GM23338 (cell line): ENCODE measurements at places on chromosomes 11 and 22. TPM values are rescaled to one million over a fixed set of nuclear protein-coding genes. Genes with fewer than 3 reads are reported as not detected.

- DNase-seq = no peak
- H3K4me1 ChIP-seq = peaks cover 14% of the 10 kb centered on the region; the same call in 1 of the 2 replicates
- no peaks in the 10 kb centered on the region for H3K36me3 ChIP-seq
- H3K27me3 ChIP-seq = no peaks in the 10 kb centered on the region
These were observed 36.7 kb upstream of the LMO2 start for GRCh38 chr11:33928564-33928963.

The MADD gene
- total RNA-seq = 33.3 and 43.8 TPM in 2 replicates

The CARD16 gene
- not detected in 2 replicates for total RNA-seq

DNA sequence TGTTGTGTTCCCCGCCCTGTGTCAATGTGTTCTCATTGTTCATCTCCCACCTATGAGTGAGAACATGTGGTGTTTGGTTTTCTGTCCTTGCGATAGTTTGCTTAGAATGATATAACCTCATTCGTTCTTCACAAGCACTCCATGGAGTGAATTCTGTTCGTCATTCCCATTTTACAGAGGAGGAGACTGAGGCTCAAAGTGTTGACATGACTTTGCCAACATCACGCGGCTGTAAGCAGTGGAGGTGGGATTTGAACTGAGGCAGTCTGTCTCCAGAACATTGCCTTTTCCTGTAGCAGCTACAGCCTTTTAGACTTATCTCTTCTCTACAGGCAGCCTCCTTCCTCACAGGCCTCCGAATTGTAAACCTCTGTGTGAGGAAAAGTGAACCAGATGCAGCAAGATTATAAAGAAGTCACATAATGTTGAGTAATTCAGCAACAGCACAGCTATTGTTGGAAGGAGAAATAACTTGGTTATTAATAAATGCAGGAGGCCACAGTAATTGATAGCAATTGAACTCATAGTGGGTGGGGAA is 74.6 kb downstream of the MYO18B start:
- no peaks in the 10 kb centered on the region for H3K4me1 ChIP-seq
- no peak overlapping the region for H3K4me3 ChIP-seq
- H3K36me3 ChIP-seq = no peaks in the 10 kb centered on the region
- H3K27ac ChIP-seq = no peak overlapping the region
- no peak for DNase-seq

The MAP6 gene
- 0.50 and 1.2 TPM in 2 replicates for total RNA-seq

The JRKL gene
- total RNA-seq = 4.5 and 5.2 TPM in 2 replicates

- H3K4me1 ChIP-seq = no peaks in the 10 kb centered on the region; the same call in 1 of the 2 replicates
- no peaks in the 10 kb centered on the region for H3K27me3 ChIP-seq
- H3K27ac ChIP-seq = no peak overlapping the region
- peak; percentile 59 for DNase-seq
- H3K36me3 ChIP-seq = no peaks in the 10 kb centered on the region
- no peak overlapping the region for H3K4me3 ChIP-seq
These were observed 71.1 kb downstream of the TTC28 start for GRCh38 chr22:28608546-28608945.

- no peak overlapping the region for H3K4me3 ChIP-seq
- peak overlapping the region; percentile 47 for H3K27ac ChIP-seq
- no peaks in the 10 kb centered on the region for H3K36me3 ChIP-seq
- H3K4me1 ChIP-seq = peaks cover 59% of the 10 kb centered on the region
- no peak for DNase-seq
- no peaks in the 10 kb centered on the region for H3K27me3 ChIP-seq
These were observed 14.9 kb downstream of the CLMP start for GRCh38 chr11:123180166-123180565.

The POU2AF2 gene
- not detected in 2 replicates for total RNA-seq

The TRIM48 gene
- total RNA-seq = not detected in 2 replicates

DNA sequence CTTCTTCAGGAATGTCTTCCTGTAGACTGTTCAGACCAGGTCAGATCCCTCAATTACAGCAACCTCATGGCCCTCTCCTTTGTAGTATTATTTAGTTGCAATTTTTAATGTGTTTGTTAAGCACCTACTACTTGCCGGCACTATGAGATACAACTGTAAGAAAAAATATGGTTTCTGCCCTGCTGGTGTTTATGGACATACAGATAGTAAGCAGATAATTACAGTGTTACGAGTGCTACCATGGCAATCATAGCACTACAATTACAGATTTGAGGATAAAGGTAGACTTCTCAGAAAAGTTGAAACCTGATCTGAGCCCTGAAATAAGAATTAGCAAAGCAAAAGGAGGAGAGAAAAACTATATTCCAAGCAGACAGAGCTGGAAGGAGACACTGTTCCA is 2.8 kb downstream of the LRRC51 start:
- 0 out of 2 replicates have a peak, but pooled peaks cover 8% of the 10 kb centered on the region for H3K4me1 ChIP-seq
- H3K4me3 ChIP-seq = no peak overlapping the region
- DNase-seq = no peak

- peaks cover 18% of the 10 kb centered on the region for H3K4me1 ChIP-seq
- H3K27ac ChIP-seq = no peak overlapping the region
These were observed 13.0 kb downstream of the LTO1 start for GRCh38 chr11:69662021-69662698.

The COPB1 gene
- total RNA-seq = 94.7 and 104 TPM in 2 replicates

DNA sequence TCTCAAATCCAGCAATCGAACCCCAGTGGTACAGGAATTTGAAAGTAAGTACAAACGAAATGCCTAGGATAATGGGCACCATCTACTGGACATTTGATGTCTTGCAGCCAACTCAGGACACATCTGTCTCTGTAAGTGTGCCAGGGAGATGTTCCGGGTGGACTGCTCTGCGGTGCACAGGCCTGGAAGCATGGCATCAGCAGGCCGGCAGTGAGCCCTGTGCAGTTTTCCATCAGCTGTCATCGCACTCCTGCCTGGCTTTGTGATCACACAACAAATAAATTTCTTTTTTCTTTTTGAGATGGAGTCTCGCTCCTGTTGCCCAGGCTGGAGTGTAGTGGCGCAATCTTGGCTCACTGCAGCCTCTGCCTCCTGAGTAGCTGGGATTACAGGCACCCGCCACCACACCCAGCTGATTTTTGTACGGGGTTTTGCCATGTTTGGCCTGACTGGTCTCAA is 71.0 kb downstream of the JAM3 start:
- no peaks in the 10 kb centered on the region for H3K4me1 ChIP-seq
- no peak overlapping the region for H3K27ac ChIP-seq
- H3K4me3 ChIP-seq = no peak overlapping the region

GRCh38 chr22:37491559-37492427 is 5.6 kb upstream of the MFNG start:
- H3K4me1 ChIP-seq = peaks cover 13% of the 10 kb centered on the region; the same call in 1 of the 2 replicates
- no peak overlapping the region for H3K4me3 ChIP-seq
- DNase-seq = no peak
- H3K36me3 ChIP-seq = no peaks in the 10 kb centered on the region
- H3K27me3 ChIP-seq = no peaks in the 10 kb centered on the region
- H3K27ac ChIP-seq = no peak overlapping the region

DNA sequence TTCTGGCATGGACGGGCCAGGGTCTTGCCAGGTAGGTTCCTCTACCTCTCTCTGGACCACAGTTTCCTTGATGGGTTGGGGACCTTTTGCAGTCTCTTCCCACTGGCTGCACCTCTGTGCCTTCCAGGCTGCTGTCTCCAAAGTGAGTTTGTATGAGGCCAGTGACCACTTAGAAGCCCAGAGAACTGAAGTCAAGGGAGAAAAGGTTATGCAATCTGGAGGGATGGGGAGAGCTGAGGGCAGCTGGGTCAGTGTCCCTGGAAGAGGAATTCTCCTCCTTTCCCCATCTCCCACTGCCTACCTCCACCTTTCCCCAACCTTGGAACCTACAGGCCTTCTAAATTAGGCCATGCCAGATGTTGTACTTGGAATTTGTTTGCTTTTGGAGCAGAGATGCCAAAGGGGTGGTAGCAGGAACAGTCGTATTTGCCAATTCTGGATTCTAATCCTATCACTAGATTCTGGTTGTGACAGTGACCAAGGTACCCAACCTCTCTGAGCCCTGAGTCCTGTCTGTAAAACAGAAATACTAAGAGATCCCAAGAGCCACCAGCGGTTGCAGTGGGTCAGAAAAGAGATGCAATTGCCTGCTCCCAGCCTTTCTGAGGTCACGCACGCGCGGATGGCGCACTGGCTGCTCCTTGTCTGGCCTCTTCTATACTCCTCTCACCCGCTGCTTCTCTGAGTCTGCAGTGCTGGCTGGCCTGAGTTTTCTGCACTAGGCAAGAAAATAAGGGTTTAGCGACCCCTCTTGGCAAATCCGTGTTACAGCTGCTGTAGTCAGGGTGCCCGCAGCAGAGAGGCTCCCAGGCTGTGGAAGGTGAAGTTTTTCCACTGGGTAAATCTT is 10.7 kb upstream of the ACCSL start:
- H3K4me1 ChIP-seq = no peaks in the 10 kb centered on the region
- DNase-seq = peak; percentile 96
- H3K27me3 ChIP-seq = no peaks in the 10 kb centered on the region
- H3K36me3 ChIP-seq = no peaks in the 10 kb centered on the region
- no peak overlapping the region for H3K27ac ChIP-seq

The HPX gene
- total RNA-seq = 0.50 and 0.63 TPM in 2 replicates

DNA sequence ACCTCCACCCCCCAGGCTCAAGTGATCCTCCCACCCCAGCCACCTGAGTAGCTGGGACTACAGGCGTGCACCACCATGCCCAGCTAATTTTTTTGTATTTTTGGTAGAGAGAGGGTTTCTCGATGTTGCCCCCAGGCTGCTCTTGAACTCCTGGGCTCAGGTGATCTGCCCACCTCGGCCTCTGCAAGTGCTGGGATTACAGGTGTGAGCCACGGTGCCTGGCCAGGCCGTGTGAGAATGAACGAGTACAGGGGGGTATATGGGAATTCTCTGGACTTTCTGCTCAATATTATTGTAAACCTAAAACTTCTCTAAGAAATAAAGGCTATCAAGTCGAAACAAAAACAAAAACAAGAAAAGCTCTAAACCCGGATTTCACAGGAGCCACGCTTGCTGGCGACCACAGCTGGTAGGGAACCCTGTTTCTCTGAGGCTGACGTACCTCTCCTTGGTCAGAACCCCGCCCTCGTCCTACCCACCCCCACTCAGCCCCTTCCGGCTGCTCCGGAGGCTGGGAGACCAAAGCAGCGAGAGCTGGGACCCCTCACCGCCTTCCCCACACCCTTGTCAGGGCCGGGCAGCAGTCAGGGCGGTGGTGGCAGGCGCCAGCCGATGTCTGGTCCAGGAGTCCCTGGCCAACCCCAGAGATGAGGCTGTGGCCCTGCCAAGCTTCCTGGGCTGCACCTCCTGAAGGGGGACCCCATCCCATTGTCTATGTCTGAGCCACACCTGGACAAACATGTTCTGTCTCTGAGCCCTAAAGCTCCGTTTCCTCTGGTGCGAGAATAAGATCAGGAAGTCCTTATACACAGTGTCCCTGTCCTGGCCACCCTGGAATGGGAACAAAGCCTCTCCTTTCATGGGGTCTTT is 52.1 kb downstream of the LINC01488 start:
- H3K27me3 ChIP-seq = no peaks in the 10 kb centered on the region
- no peak for DNase-seq
- no peaks in the 10 kb centered on the region for H3K36me3 ChIP-seq

DNA sequence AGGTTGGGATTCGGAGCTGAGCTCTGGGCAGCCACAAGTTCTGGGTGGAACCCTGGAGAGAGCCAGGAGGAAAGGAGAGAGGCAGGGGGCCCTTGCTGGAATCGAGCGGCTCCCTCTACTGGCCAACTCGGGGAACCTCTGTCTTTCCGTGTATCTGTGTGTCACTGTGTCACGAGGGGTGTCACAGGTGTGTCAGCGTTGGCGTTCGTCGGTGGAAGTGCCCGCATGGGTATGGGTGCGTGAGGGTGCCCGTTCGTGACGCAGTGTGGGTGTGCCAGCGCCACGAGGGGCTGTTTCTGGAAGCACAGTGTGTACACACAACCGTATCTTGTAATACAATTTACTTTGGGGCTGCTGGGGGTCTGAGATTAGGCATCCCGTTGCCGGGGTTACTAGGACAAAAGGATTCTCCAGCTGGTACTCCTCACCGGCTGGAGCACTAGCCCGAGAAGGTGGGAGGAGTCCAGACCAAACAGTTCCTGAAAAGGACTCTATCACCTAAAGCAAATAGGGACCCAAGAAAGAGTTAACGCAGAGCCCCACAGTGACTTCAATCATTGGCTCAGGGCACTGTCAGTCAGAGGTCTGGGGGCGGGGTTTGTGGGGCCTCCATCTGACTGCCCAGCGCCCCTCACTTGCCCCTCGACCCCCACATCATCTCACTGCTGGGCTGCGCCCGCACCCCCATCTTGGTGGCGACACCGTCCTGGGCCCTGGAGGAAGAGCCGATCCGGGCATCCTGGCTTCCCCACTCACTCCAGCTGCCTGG is 2.6 kb upstream of the BCL9L start:
- H3K27ac ChIP-seq = peak overlapping the region; percentile 79; the same call in 1 of the 2 replicates
- DNase-seq = peak; percentile 93
- H3K4me3 ChIP-seq = peak overlapping the region; percentile 99
- H3K4me1 ChIP-seq = peaks cover 39% of the 10 kb centered on the region
- peaks cover 13% of the 10 kb centered on the region for H3K27me3 ChIP-seq

DNA sequence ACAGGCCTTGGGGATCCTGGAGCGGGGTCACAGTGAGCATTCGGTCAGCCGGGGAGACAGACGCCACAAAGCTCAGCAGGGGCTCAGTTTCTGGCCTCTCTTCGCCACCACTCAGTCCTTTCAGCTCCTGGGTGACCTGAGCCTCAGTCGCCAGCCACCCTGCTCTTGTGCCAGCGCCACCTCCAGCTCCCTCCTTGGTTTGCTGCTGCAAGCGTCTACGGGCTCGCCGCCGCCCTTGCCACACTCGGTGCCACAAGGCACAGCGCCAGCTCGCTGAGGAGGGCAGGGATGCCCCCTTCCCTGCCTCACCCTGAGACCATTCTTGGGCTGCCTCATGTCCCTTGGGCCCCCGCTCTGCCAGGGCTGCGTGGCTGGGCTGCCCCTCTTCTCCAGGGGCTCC is 1.5 kb upstream of the EEF1G start:
- no peaks in the 10 kb centered on the region for H3K27me3 ChIP-seq
- no peak overlapping the region for H3K27ac ChIP-seq
- peaks cover 26% of the 10 kb centered on the region for H3K36me3 ChIP-seq
- peaks cover 24% of the 10 kb centered on the region for H3K4me1 ChIP-seq

The NPTXR gene
- 9.3 and 13.4 TPM in 2 replicates for total RNA-seq

DNA sequence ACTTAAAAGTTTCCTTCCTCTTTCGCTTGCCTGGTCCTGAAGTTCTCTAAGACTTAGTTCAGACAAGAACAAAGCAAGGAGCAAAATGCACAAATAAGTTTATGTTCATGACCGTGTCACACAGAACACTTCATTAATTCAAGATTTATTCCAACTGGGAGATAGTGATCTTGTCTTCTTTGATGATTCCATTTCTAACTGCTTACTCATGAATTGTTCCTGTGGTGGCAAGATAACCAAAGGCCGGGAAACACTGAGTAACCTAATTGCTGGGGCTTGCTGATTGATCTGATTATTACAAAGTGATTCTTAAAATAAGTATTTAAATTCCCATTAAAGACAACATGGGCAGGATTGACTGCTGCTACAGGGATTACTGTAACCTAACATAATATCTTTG is 1462.9 kb upstream of the RAG2 start:
- H3K4me1 ChIP-seq = no peaks in the 10 kb centered on the region
- 0 out of 2 replicates have a peak, but pooled peaks cover 4% of the 10 kb centered on the region for H3K36me3 ChIP-seq
- no peak overlapping the region for H3K4me3 ChIP-seq
- no peaks in the 10 kb centered on the region for H3K27me3 ChIP-seq
- DNase-seq = no peak
